Activated naive CD8-positive, alpha-beta T cell treated with anti-CD3 and anti-CD28 coated beads for 36 hours (primary cell): ENCODE measurements at places on chromosomes 11 and 22. TPM values are rescaled to one million over a fixed set of nuclear protein-coding genes. Genes with fewer than 3 reads are reported as not detected.
A peak's percentile ranks its signal among the peaks of the same experiment; 100 is the strongest.

GRCh38 chr11:118060869-118061268, 16.0 kb upstream of the TMPRSS4 start:
- no peak for DNase-seq

GRCh38 chr11:36229091-36229705, 60.0 kb downstream of the COMMD9 start:
- no peak for DNase-seq

DDTL gene
- total RNA-seq, result not detected

- DNase-seq, result no peak
Measured at GRCh38 chr11:82837650-82838049, 62.6 kb downstream of the PRCP start.

- no peak for DNase-seq
Measured at GRCh38 chr22:26033586-26033985, 135.7 kb upstream of the SEZ6L start.

DNA sequence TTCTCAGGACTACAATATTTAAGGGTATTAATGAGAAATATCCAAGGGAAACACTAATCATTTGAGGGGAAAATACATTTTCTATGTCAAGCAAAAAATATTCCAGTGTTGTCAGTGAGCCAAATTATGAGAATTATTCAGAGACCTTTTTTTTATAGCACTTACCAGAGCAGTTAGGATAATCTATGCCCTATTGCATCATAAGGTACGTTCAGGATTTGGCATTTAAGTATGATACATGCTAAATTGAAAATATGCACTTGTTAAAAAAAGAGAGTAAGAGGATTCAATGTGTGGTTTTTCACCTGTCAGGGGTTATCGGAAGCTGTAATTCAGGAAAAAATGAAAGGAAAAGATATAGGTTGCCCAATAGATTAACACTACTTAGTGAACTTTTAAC, 17.2 kb upstream of the MPPED2 start:
- no peak for DNase-seq

DNA sequence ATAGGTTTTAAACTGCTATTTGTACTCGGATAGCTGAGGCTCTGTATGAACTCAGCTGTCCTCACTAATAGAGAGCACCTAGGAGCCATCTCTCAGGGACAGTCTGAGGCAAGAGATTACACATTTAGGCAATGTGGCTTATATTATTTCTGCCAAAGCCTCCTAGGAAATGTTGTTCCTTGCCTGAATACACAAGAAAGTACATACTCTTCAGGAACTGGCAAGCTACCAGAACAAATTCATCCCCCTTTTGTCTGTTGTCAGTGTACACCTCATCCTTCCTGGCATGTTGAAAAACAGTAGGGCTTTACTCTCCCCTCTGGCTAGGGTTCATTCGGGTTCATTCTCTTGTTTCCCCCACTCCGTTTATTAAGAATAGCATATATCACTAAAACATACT, 615.9 kb upstream of the FAT3 start:
- no peak for DNase-seq

- no peak for DNase-seq
Measured at GRCh38 chr11:84780689-84781293, 846.4 kb downstream of the DLG2 start.

SERPINH1 gene
- 19.4 TPM for total RNA-seq

- no peak for DNase-seq
Measured at GRCh38 chr22:27438271-27438980, 363.1 kb downstream of the MN1 start.

- DNase-seq, result no peak
Measured at GRCh38 chr11:92453055-92453454, 228.4 kb downstream of the FAT3 start.

DNA sequence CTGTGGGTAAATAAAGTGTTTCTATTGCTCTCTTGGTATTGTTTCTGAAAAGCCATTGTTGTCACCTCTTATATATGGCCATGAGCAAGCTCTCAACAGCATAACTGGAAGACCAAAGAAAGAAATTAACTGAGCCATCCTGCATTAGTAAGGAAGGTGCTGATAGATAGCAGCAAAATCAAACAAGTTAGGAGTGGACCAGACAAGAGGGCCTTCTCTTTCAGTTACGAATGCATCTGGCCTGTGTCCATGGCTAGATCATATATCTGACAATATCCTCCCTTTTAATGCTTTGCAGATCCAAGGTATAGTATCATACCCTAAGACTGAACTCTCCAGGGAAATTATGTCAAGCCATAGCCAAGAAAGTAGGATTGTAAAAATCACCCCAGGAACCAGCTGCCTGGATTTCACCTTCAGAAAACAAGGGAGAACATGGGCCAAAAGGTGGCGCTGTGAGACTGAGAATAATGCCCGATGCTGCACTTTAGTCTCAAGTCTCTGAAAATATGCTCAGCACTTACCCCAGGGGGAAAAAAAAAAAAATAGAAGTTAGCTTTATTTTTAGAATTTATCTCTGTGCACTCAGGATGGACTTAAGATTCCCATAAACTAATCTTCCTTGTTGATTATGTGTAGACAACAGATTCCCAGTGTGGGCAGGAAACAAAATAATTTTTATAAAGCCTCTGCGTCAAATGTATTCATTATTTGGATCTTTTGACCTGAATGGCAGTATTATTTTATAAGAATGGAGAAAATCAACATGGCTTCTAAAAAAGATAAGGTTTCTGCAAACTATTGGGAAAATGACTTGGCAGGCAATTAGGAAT, 415.1 kb downstream of the ETS1 start:
- DNase-seq, result peak; percentile 71

DNA sequence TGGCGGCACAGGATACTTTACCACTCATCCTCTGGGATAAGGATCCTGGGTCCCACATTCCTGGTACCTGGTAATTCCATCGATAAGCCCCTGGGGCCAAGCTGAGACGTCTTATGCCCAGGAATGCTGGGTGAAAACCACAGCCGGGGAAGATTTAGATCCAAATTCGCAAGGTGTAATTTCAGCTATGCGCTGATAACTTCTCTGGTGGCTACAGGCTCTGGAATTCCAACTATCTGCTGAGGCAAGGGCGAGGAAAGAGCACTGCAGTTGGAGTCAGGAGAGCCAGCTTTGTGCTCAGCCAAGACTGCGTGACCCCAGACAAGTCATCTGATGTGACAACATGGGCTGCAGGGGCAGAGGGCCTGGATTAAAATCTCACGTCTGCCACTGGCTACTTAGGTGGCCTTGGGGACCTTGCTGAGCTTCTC, 9.9 kb upstream of the MYEOV start:
- no peak for DNase-seq

DNA sequence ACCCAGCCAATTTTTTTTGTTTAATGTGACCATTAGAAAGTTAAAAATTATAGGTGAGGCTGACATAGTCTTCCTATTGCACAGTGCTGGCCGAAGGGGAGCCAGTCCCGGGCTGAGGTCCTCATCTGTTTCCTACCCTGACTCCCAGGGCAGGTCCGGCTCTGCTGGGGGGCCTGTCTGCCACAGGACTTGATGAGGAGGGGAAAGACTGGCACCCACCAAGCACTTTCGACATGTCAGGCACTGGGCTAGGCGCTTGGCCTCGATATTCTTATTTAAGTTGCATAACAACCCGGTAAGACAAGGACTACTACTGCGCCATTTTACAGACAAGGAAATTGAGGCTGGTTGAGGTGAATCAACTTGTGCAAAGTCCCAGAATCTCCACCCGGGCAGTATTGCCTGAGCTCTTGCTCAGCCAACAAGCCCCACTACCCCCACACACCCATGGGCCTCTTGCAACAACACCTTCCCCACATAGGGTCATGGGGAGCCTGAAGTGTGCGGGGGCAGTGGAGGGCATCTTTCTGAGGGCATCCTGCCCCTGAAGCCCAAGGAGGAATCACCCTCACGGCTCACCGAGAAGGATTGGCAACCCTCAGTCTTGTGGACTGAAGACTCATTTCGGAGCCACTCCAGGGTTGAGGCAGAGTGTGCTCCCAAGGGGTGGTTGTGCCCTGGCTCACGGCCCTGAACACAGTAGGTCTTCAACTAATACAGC, 62.7 kb upstream of the LINC01488 start:
- no peak for DNase-seq

SCUBE1 gene
- 0.08 TPM for total RNA-seq

- no peak for DNase-seq
Measured at GRCh38 chr11:77374108-77374507, 72.6 kb upstream of the GDPD4 start.

LSP1 gene
- 147 TPM for total RNA-seq

DNA sequence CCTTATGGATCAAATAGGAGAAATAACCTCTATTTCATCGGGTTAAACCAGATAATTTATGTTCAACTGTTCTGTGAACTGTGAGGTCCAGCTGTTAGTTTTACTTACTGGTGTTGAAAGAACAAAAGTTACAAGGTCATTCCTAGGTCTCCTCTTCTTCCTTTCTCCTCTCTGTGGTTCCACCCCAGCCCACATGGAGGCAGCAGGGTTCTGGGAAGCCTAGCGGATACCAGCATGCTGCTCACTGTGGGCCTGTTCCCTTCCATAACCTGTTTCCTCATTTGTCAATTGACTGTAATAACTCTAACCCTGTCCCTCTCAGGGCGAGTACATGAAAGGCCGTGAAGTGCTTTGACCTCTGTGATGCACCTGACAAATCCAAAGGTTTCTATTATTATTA, 27.8 kb downstream of the RELT start:
- no peak for DNase-seq

- no peak for DNase-seq
Measured at GRCh38 chr11:68266121-68266891, 5.5 kb downstream of the C11orf24 start.

ENTHD1 gene
- 0.39 TPM for total RNA-seq

- DNase-seq, result no peak
Measured at GRCh38 chr22:49413551-49413950, 414.1 kb downstream of the BRD1 start.
